ENCODE measurements at places on chromosomes 7 and 10. TPM values are rescaled to one million over a fixed set of nuclear protein-coding genes. Genes with fewer than 3 reads are reported as not detected.

The GIMAP6 gene
- 18.1 TPM for polyA plus RNA-seq

The ENTPD1 gene
- 23.5 TPM for polyA plus RNA-seq

The MKI67 gene
- polyA plus RNA-seq, result 47.5 TPM

The OR2A12 gene
- polyA plus RNA-seq, result not detected

The ABCB1 gene
- 22.1 TPM for polyA plus RNA-seq

DNA sequence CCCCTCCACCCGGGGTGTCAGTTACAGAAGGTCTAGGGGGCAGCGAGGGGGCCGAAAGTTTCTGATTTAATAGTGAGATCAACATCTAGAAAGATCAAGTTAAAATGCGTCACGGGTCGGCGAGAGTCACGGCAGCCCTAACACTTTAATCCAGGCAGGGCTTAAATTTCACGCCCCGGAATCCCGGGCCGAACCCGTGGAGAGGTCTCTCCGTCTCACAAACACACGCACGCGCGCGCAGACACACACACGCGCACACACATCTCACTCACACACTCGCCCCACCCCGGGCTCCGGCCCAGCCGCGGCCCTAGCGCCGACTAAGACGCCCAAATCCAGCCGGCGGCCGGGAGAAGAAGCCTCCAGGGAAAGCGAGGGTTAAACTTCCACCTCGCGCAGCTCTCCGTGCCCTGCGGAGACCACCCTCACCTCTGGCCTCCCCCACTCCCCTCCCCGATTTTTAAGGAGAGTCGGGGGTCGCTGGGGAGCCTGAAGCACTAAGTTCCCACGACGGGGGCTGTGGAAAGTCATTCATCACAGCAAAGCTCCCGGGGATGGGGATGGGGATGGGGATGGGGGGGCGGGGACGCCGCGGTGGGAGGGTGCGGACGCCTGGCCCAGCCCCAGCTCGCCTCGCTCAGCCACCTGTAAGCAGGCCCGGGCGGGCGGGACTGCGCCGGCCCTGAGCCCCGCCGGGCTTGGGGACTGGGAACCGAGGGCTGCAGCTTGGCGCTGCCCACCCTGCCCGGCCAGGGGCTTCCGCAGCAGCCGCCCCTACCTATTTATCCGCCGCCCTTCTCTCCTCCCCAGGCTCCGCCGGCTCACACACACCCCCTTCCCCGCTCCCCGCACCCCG lies 1.6 kb downstream of the PDGFA start:
- no peak for DNase-seq
